Activated CD4-positive, alpha-beta T cell treated with anti-CD3 and anti-CD28 coated beads for 36 hours (primary cell): ENCODE measurements at places on chromosomes 7 and 10.

- no peak overlapping the region for H3K4me3 ChIP-seq
- H3K27me3 ChIP-seq = no peaks in the 10 kb centered on the region
- no peak for DNase-seq
- H3K36me3 ChIP-seq = peaks cover 10% of the 10 kb centered on the region
- H3K4me1 ChIP-seq = no peaks in the 10 kb centered on the region
- no peak overlapping the region for H3K27ac ChIP-seq
Measured at GRCh38 chr7:96122746-96123145, 199.2 kb downstream of the SLC25A13 start.

- H3K4me3 ChIP-seq = no peak overlapping the region
- H3K36me3 ChIP-seq = peaks cover 5% of the 10 kb centered on the region
- H3K27me3 ChIP-seq = no peaks in the 10 kb centered on the region
- H3K27ac ChIP-seq = no peak overlapping the region
- peaks cover 11% of the 10 kb centered on the region for H3K4me1 ChIP-seq
Measured at GRCh38 chr10:30986053-30986555, 45.6 kb downstream of the ZNF438 start.

- no peaks in the 10 kb centered on the region for H3K27me3 ChIP-seq
- H3K36me3 ChIP-seq = peaks cover 8% of the 10 kb centered on the region
- peaks cover 63% of the 10 kb centered on the region for H3K4me1 ChIP-seq
- peak; percentile 65 for DNase-seq
- peak overlapping the region; percentile 54 for H3K4me3 ChIP-seq
Measured at GRCh38 chr7:100211342-100211780, 8.4 kb upstream of the PVRIG start.

DNA sequence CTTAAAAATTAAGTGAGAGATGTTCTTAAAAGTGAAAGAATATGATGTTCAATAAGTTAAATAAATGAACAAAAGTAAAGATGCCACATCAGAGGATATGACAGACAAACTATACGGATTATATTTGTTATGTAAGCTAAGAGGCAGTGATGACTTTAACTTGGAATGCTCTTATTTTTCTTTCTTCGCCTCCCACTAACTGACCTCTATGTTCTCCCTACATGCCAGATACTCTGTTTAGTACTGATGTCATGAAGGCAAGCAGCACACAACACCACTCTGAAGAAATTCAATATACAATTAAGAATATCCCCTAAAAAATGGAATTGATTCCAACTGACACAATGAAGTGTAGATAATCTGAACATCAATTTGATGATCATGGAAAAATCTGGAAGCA, 223.4 kb downstream of the DOCK4 start:
- H3K4me1 ChIP-seq = no peaks in the 10 kb centered on the region
- H3K4me3 ChIP-seq = no peak overlapping the region
- H3K36me3 ChIP-seq = no peaks in the 10 kb centered on the region
- H3K27me3 ChIP-seq = peaks cover 10% of the 10 kb centered on the region
- H3K27ac ChIP-seq = no peak overlapping the region
- no peak for DNase-seq

DNA sequence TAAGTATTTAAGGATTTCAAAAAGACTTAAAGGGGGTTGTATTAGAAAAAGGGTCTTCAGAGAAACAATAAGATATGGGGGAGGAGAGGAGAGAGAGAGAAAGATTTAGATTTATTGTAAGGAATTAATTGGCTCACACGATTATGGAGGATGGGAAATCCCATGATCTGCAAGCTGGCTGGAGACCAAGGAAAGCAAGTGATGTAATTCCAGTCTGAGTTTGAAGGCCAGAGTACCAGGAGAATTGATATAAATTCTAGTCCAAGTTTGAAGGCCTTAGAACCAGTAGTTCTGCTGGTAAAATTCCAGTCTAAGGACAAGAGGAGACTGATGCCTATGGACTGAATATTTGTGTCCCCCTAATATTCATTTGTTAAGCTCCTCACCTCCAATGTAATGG, 20.6 kb upstream of the SLC13A1 start:
- no peaks in the 10 kb centered on the region for H3K27me3 ChIP-seq
- no peak for DNase-seq
- H3K27ac ChIP-seq = no peak overlapping the region
- H3K4me3 ChIP-seq = no peak overlapping the region
- H3K4me1 ChIP-seq = no peaks in the 10 kb centered on the region
- H3K36me3 ChIP-seq = no peaks in the 10 kb centered on the region

DNA sequence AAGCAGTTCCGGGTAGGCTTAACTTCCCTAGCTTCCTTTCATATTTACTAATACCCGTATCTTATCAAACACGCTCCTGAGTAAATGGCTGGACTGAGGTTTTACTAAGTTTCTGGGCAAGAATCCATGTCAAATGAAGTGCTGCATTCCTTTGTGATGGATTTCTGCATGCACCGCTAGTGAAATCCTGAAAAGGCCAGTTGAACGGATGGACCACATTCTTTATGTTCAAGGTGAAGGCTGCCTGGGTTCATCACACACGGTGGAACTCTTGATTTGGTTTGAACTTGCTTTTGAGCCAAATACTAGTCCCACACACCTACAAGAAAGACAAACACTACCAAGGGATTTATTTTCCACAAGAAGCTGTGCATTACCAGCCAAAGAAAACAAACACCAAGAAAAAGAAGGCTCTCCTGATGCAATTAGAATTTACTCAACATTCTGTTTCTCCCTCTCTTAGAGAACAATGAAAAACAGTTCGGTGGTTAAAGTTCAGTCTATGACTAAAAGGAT, 255.0 kb upstream of the SEMA3C start:
- no peaks in the 10 kb centered on the region for H3K36me3 ChIP-seq
- H3K27me3 ChIP-seq = no peaks in the 10 kb centered on the region
- H3K27ac ChIP-seq = no peak overlapping the region
- DNase-seq = no peak
- H3K4me3 ChIP-seq = no peak overlapping the region

- no peak for DNase-seq
- peaks cover 7% of the 10 kb centered on the region for H3K4me1 ChIP-seq
- H3K27ac ChIP-seq = no peak overlapping the region
- no peaks in the 10 kb centered on the region for H3K27me3 ChIP-seq
- H3K4me3 ChIP-seq = no peak overlapping the region
Measured at GRCh38 chr10:114974625-114975024, 36.6 kb downstream of the TRUB1 start.

- no peaks in the 10 kb centered on the region for H3K36me3 ChIP-seq
- no peak for DNase-seq
- H3K27ac ChIP-seq = no peak overlapping the region
- no peak overlapping the region for H3K4me3 ChIP-seq
Measured at GRCh38 chr7:5237286-5237685, 45.5 kb upstream of the SLC29A4 start.

DNA sequence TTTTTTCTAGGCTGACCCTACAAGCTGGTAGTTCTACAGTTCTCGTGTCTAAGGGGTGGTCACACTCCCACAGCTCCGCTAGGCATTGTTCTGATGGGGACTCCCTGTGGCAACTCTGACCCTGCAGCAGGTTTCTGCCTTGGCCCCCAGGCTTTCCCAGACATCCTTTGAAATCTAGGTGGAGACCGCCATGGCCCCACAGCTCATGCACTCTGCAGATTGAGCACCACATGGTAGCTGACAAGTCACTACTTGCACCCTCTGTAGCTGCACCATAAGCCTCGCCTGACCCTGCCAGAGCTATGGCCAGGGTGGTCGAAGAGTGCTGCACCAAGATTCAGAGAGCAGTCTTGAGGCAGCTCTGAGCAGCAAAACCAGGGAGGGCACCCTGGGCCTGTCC, 275.6 kb downstream of the LHFPL3 start:
- no peaks in the 10 kb centered on the region for H3K4me1 ChIP-seq
- peaks cover 5% of the 10 kb centered on the region for H3K27me3 ChIP-seq
- H3K27ac ChIP-seq = no peak overlapping the region
- DNase-seq = no peak
- no peaks in the 10 kb centered on the region for H3K36me3 ChIP-seq

DNA sequence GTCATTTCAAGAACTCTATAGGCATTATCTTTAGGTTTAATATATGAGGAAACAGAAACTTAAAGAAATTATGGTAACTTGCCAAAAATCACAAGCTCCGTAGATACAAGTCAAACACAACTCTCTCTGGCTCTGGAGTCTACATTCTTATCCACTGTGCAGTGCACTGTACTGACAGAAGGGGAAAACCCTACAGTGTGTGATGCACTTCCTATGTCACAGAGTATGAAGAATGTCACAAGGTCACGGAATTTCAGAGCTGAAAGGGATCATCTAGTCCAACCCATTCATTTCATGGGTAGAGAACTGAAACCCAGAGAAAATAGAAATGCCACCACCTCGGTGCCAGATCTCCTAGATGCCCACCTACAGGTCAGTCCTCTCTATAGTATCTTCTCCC, 86.1 kb downstream of the LRRTM3 start:
- peaks cover 2% of the 10 kb centered on the region for H3K4me1 ChIP-seq
- no peaks in the 10 kb centered on the region for H3K36me3 ChIP-seq
- no peak overlapping the region for H3K27ac ChIP-seq
- peaks cover 7% of the 10 kb centered on the region for H3K27me3 ChIP-seq
- H3K4me3 ChIP-seq = no peak overlapping the region

- peaks cover 4% of the 10 kb centered on the region for H3K4me1 ChIP-seq
- DNase-seq = peak; percentile 66
- H3K27ac ChIP-seq = no peak overlapping the region
- peaks cover 2% of the 10 kb centered on the region for H3K36me3 ChIP-seq
Measured at GRCh38 chr10:74213571-74214162, 62.6 kb downstream of the ADK start.
